ENCODE measurements at places on chromosomes 7 and 10. TPM values are rescaled to one million over a fixed set of nuclear protein-coding genes. Genes with fewer than 3 reads are reported as not detected.
A peak's percentile ranks its signal among the peaks of the same experiment; 100 is the strongest.

Gene CPA2
- total RNA-seq, result not detected

DNA sequence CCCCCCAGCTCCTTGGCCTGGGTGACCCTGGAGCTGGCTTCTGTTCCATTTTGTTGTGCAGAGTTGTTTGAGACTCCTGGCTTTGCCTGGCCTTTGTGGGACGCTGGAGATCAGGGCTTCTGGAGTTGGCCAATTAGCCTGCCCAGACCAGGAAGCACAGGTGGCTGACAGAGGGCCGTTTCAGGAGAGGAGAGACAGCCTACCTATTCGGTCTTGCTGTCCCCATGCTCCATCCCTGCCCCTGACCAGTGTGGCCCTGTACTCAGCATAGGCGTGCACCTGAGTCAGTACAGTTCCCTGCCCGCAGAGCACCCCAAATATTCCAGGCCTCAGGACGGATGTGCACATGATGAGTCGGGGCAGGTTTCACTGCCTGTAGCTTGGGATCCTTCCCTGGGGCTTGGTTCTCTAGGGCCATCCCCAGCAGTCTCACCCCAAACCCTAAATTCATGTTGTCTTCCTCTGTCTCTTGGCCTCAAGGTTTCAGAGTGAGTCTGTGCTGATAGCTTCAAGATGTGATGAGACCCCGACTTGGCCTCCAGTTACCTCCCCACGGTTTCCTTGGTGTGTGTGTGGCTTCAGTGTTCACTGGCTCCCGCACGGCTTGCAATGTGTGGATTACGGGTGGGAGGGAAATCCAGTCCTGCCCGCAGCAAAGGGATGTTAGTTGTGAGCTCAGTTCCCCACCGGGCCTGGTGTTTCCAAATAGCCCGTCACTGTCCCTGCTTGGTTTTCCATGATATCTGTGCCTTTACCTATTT lies 44.7 kb downstream of the HTRA1 start:
- no peak overlapping the region for H3K27ac ChIP-seq
- peaks cover 7% of the 10 kb centered on the region for H3K36me3 ChIP-seq
- no peak for DNase-seq
- H3K4me1 ChIP-seq, result peaks cover 6% of the 10 kb centered on the region
- no peak overlapping the region for H3K4me3 ChIP-seq

Gene DNAH11
- total RNA-seq, result 29.9 TPM

DNA sequence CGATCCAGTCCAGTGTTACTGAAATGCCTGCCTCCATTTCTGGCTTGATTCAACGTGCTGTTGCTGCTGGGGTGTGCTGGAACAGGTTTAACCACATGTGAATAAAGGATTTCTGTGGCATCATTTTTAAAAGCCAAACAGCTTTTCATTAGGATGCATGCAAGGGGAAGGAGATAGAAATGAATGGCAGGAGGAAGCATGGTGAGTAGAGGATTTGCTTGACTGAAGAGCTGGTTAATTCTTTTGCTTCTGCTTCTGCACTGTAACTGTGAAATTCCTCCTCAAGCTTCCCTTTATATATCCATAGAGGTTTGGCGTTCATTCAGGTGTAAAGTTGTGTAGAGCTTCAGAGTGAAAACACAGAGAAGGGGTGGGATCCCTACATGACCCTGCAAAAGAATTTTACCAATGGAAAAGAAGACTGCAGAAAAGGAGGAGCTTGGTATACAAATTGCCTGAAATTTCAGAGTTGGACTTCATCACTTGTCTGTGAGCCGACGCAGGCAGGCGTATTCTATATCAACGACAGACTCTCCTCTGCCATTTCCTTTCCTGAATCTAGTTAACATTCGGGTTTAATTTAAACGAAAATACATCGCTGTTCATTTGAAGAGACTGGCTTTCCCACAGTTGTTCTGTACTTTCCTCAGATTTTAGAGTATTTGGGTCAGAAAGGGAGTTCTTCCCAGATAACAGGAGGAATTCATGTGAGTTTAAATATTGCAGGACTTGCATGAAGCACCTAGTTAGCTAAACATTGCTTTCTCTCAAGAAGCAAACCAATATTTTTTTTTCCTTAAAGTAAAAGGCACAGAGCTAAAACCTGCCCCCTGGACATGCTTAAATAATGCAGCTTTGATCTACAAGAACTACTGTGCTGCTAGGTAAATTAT lies at the start of gene SOSTDC1:
Gene SOSTDC1, minus strand, starts transcription at position 270 of the 893 bp plus-strand sequence. Its CDS starts 70 bp downstream, at position 200.
- no peak within 1 kb of the TSS for H3K4me3 ChIP-seq
- H3K36me3 ChIP-seq, result no peaks in the 10 kb centered on the region
- H3K27ac ChIP-seq, result no peak within 1 kb of the TSS
- no peak for DNase-seq
- H3K27me3 ChIP-seq, result no peaks in the 10 kb centered on the region

Gene NPC1L1
- total RNA-seq, result not detected

- H3K4me1 ChIP-seq, result peaks cover 42% of the 10 kb centered on the region
- no peaks in the 10 kb centered on the region for H3K36me3 ChIP-seq
- no peak within 1 kb of the TSS for H3K4me3 ChIP-seq
- H3K27me3 ChIP-seq, result no peaks in the 10 kb centered on the region
- no peak for DNase-seq
Observed at GRCh38 chr10:124941823-124942222, at the start of gene ZRANB1. TSS of gene ZRANB1 (plus strand) at chr10:124942123. CDS start at chr10:124942494, 371 bp downstream.

Gene MRPS17
- 10.5 TPM for total RNA-seq

DNA sequence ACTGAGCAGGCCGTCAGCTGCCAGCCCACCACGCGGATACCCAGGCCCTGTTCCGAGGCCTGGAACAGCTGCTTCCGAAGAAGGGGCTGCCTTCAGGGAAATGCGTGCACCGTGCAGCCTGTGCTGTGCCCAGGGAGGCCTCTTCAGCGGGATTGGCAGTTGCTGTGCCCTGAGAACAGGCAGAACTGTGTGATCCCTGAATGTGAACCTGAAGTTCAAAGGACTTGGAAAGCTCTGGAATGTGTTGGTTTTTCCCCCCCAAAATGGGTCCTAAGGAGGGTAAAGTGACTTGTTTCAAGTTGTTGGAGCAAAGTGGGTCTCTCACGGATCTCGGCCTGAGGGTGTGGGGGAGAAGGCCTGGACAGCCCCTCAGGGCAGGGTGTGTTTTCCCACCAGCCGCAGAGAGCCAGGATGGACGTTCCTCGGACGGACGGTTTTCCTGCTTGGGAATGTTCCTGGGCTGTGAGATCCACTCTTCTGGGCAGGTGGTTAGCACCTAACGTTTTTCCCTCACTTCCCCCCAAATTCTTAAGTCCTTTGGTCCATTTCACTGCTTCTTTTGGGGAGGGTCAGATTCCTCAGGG lies 2.1 kb downstream of the SPRN start:
- H3K36me3 ChIP-seq, result peaks cover 23% of the 10 kb centered on the region
- no peak overlapping the region for H3K4me3 ChIP-seq
- no peak for DNase-seq
- no peaks in the 10 kb centered on the region for H3K27me3 ChIP-seq

GRCh38 chr10:5999440-6000165 lies 22.3 kb upstream of the IL15RA start:
- H3K4me1 ChIP-seq, result no peaks in the 10 kb centered on the region
- H3K27ac ChIP-seq, result no peak overlapping the region
- H3K4me3 ChIP-seq, result no peak overlapping the region
- no peaks in the 10 kb centered on the region for H3K27me3 ChIP-seq

DNA sequence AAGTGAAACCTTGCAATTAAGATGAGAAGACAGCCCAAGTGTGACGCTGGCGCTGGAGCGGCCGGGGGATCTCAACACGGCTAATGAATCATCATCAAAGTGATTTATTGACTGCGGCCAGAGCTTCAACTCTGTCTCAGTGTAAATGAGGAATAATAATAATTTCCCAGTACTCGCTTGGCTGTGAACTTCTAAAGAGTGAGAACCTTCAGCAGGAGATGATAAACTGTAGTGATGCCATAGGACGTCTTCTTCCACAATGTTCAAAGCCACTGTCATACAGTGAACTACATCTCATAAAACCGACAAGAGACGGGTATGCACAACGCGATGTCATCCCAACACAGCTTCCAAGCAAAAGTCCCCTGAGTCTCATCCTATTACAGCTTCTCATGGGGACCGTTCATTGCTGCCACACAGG lies 123.6 kb upstream of the NOBOX start:
- no peak for DNase-seq
- H3K4me3 ChIP-seq, result no peak overlapping the region
- H3K27me3 ChIP-seq, result no peaks in the 10 kb centered on the region
- peaks cover 6% of the 10 kb centered on the region for H3K4me1 ChIP-seq
- no peaks in the 10 kb centered on the region for H3K36me3 ChIP-seq

DNA sequence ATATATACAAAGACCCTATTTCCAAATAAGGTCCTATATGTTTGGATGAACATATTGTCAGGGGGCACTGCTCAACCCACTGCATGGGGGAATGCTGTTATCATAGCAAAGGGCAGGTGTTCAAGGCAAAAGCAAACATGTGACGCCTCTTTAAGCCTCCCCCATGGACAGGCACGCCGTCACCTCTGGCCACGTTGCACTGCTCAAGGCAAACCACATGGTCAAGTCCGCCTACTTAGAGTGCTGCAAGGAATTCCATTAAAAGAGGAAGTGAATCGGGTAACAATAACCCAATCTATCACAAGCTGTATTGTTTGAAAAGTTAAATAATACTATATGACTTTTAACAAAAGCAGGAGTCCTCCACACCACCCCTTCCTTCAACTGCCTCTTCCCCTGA lies 8.8 kb upstream of the CALD1 start:
- H3K36me3 ChIP-seq, result no peaks in the 10 kb centered on the region
- no peaks in the 10 kb centered on the region for H3K27me3 ChIP-seq
- H3K27ac ChIP-seq, result no peak overlapping the region

DNA sequence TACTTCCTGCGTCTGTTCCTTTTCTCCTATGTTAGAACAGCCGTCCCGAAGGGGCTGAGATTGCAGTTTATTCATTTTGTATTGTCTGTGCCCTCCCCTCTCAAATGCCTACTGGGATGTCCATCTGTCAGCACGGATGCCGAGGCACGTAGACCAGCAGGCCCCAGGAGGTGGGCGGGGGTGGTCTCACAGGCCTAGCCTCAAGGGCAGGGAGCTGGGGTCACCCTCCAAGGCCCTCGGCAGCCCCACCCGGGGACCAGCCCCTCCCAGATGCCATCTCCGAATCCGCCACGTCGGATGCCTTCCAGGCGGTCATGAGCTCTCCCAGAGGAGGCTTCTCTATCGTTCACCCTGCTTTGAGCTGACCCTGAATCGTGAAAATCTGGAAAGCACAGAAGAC lies 59.7 kb downstream of the ELFN1 start:
- H3K4me1 ChIP-seq, result peaks cover 6% of the 10 kb centered on the region
- H3K27me3 ChIP-seq, result no peaks in the 10 kb centered on the region
- H3K36me3 ChIP-seq, result no peaks in the 10 kb centered on the region
- no peak overlapping the region for H3K4me3 ChIP-seq
- no peak for DNase-seq

DNA sequence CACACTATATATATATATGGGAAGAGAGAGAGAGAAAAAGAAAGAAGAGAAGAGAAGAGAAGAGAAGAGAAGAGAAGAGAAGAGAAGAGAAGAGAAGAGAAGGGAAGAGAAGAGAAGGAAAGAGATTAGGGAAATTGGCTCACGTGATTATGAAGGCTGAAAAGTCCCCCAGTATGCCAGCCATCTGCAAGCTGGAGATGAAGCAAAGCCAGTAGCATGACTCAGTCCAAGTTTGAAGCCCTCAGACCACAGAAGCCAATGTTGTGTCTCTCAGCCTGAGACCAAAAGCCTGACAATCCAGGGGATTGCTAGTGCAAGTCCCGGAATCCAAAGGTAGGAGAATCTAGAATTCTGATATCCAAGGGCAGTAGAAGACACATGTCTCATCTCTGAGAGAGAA lies 206.3 kb upstream of the PRSS1 start:
- H3K27ac ChIP-seq, result no peak overlapping the region
- H3K4me1 ChIP-seq, result no peaks in the 10 kb centered on the region
- H3K36me3 ChIP-seq, result no peaks in the 10 kb centered on the region
- no peak overlapping the region for H3K4me3 ChIP-seq
- no peak for DNase-seq
- H3K27me3 ChIP-seq, result no peaks in the 10 kb centered on the region

Gene GAD2
- not detected for total RNA-seq

- no peak overlapping the region for H3K4me3 ChIP-seq
- no peaks in the 10 kb centered on the region for H3K36me3 ChIP-seq
- no peak overlapping the region for H3K27ac ChIP-seq
- no peaks in the 10 kb centered on the region for H3K27me3 ChIP-seq
- DNase-seq, result no peak
Observed at GRCh38 chr7:41592236-41592635, 110.7 kb downstream of the INHBA start.

DNA sequence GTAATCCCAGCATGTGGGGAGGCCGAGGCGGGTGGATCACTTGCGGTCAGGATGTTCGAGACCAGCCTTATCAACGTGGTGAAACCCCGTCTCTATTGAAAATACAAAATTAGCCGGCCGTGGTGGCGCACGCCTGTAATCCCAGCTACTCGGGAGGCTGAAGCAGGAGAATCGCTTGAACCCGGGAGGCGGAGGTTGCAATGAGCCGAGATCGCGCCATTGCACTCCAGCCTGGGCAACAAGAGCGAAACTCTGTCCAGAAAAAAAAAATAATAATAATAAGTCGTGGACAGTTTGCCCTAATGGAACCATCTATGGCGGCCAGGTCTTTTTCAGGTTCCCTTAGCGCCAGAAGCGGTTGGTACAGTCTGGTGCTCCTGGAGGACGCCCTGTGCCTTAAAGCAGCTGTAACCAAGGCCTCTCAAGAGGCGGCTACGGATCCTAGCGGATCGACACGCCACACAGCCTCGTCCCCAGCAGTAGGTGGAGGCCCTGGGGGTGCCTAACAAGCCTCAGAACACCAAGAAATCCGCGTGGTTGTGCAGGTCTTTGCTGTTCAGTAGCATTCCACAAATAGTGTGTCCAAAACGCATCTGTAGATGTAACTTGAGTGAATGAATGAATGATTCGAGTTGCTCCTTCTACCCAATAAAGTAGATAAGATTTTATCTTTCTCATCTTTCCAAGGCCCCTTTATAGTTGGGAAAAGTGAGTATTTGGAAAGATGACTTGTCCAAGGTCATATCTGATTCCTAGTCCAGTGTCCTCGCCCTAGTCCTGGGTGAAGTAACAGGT lies 982 bp downstream of the PGAM1 start:
- H3K36me3 ChIP-seq, result peaks cover 14% of the 10 kb centered on the region
- H3K27me3 ChIP-seq, result no peaks in the 10 kb centered on the region
- peak overlapping the region; percentile 77 for H3K4me3 ChIP-seq

DNA sequence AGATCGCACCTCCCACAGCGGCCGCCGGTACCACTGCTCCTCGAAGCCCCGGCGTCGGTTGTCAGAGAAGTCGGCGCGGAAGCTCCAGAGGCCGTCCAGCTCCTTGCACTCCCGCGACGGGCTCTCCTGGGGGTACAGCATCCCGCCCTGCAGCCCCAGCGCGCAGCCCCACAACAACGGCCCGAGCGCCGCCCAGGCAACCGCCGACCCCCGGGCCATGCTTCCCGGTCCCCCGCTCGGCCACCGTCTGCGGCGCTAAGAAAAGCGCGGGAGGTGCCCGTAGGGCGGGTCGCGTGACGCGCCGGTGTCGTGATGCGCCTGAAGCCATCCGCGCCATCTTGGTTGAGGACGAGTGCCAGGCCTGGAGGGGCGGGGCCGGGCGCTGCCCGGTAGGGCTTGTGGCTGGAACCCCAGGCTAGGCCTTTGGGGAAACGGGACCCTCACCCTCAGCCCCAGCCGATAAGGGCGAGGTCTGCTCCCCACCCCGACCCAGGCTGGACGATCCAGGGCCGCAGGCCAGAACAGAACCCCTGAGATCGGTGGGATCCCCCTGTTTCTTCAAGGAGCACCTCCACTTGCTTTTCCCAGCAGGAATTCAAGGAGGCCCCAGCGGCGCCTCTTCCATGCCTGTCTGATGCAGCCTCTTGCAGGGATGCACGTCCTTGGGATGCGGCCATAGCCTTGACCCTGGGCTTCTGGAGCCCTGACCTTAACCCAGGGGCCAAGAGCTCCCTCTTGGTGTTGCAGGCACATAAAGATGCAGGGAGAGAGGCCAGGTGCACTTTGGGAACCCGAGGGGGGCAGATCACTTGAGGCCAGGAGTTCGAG lies at the start of gene GUSB:
Gene GUSB, minus strand, starts transcription at position 249 of the 828 bp plus-strand sequence. Its CDS starts 30 bp downstream, at position 219.
- H3K27me3 ChIP-seq, result no peaks in the 10 kb centered on the region
- H3K4me1 ChIP-seq, result peaks cover 20% of the 10 kb centered on the region
- H3K4me3 ChIP-seq, result peak within 1 kb of the TSS; percentile 29
- peak within 1 kb of the TSS; percentile 94 for H3K27ac ChIP-seq
- peak; percentile 91 for DNase-seq
- H3K36me3 ChIP-seq, result no peaks in the 10 kb centered on the region
